NCI-H510A treated with DMSO at 0.1 percent for 48 hours (cell line): ENCODE measurements at places on chromosomes 4 and X.

GRCh38 chrX:132636080-132636479 lies 147.2 kb upstream of the MBNL3 start:
- peak; percentile 45 for DNase-seq

DNA sequence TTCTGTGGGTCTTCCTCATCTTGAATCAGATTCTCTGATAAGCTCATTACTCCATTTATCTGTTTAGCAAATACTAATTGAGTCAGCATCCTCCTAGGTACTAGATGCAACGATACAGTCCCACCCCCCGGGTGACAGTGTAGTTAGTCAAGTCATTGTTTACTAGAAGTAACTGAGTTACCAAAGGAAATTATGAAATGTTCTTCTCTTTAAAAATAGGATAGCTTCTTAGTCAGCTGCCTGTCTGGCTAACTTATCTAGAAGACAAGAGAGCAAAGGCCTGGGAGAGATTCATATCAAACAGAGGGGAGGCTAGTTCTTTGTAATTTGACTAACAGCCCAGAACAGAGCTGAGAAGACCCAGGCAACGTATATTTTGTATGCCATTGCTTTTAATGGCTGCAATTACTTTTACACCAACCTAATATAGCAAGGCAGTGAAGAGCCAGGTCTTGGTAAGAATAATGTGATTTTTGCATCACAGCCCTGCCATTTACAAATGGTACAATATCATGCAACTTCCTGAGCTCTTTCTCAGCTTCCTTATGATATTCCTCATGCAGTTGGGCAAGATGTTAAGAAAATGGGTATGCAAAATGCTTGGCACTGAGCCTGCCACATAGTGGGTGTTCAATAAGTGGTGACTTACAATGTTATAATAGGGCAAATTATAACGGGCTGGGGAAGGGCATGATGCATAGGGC lies 149.9 kb downstream of the CHIC2 start:
- DNase-seq, result no peak

DNA sequence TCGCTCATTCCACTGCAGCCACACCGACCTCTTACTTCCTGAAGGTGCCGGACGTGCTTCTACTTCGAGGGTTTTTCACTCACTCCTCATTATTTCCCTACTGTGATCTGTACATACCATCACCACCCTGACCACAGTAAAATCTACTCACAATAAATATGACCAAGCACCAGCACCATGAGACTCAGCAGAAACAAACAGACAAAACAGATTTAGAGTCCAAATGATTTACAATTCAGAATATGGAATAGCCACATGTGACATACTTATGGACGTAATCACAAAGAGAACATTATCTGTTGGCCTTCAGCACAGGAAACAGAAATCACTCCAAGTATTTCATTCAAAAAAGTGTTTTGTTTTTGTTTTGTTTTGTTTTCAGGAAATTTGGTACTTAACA lies 16.1 kb upstream of the KLB start:
- no peak for DNase-seq

GRCh38 chr4:102589743-102590142 lies 88.6 kb downstream of the NFKB1 start:
- DNase-seq, result no peak

DNA sequence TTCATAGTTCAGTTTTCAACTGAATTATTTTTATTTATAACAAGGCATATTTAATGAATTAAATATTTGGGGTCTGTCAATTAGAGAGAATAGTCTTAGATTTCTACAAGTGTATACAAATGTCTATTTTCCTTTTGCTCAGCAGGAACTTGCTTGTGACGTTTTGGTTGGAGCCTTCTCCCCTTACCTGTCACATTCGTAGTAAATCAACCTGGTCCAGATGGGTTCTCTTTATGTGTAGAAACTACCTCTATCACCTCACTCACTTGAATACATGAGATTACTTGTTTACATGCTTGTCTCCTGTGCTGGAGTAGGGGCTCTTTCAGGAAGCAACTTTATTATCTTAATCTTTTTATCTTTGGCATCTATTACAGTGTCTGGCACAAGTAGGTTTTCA lies 938.3 kb upstream of the IGFBP7 start:
- DNase-seq, result no peak

GRCh38 chr4:80434238-80434637 lies 98.7 kb downstream of the CFAP299 start:
- no peak for DNase-seq

- no peak for DNase-seq
Measured at GRCh38 chr4:72954811-72955210, 114.7 kb downstream of the COX18 start.
